Camera-type eye (tissue), 1 donor: ENCODE measurements at places on chromosomes 5 and 9. TPM values are rescaled to one million over a fixed set of nuclear protein-coding genes. Genes with fewer than 3 reads are reported as not detected.

The CSF1R gene
- 22.4 TPM for total RNA-seq

The SLC46A2 gene
- not detected for total RNA-seq

The SLC36A3 gene
- not detected for total RNA-seq

The SELENOP gene
- 304 TPM for total RNA-seq

The YIPF5 gene
- 74.4 TPM for total RNA-seq

The ZFR gene
- 121 TPM for total RNA-seq

The MORN5 gene
- 1.4 TPM for total RNA-seq

The FOXD4L5 gene
- total RNA-seq = 0.22 TPM

The CMYA5 gene
- total RNA-seq = 39.5 TPM

The RMRP gene
- total RNA-seq = 5,655 TPM

The CNTNAP3 gene
- total RNA-seq = 34.9 TPM
